HepG2 (cell line): ENCODE measurements at places on chromosomes 1 and 21. TPM values are rescaled to one million over a fixed set of nuclear protein-coding genes. Genes with fewer than 3 reads are reported as not detected.

The PRAMEF10 gene
- not detected in 2 replicates for polyA plus RNA-seq

The SHISAL2A gene
- not detected in 2 replicates for polyA plus RNA-seq

The KANK4 gene
- polyA plus RNA-seq: 10.9 and 16.1 TPM in 2 replicates

The RGSL1 gene
- not detected in 2 replicates for polyA plus RNA-seq

The ARHGEF16 gene
- 39.9 and 59.7 TPM in 2 replicates for polyA plus RNA-seq

The NBPF6 gene
- not detected in 2 replicates for polyA plus RNA-seq

The C1orf141 gene
- not detected in 2 replicates for polyA plus RNA-seq

The RGS8 gene
- polyA plus RNA-seq: not detected in 2 replicates

The JAM2 gene
- polyA plus RNA-seq: 0.04 and 0.07 TPM in 2 replicates

The FCGR2B gene
- polyA plus RNA-seq: 0.03 TPM in 1 of 2 replicates, not detected in the other

The KRTAP21-2 gene
- not detected in 2 replicates for polyA plus RNA-seq

The MAN1C1 gene
- polyA plus RNA-seq: 0.18 and 0.39 TPM in 2 replicates

The KIAA1614 gene
- 0.12 and 0.15 TPM in 2 replicates for polyA plus RNA-seq
